SHP77 treated with DMSO at 0.1 percent for 48 hours (cell line): ENCODE measurements at places on chromosomes 3 and 15.

- DNase-seq = no peak
Measured at GRCh38 chr3:58588030-58588614, 10.9 kb upstream of the FAM107A start.

DNA sequence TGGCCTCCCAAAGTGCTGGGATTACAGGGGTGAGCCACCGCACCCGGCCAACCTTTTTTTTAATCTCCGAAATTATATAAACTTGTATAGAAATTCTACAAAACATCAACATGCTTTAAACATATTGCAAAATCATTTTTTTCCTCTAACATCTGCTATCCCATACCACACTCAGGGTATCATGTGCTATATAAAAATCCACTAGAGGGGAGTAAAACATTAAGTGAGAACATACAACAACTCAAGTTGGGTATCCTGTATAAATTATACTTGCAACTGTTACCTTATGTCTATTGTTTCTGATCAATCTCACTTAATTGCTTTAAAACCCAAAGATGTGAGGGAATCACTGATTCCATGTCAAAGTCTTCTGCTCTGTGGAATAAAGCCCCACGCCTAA is 71.9 kb upstream of the FBN1 start:
- no peak for DNase-seq

DNA sequence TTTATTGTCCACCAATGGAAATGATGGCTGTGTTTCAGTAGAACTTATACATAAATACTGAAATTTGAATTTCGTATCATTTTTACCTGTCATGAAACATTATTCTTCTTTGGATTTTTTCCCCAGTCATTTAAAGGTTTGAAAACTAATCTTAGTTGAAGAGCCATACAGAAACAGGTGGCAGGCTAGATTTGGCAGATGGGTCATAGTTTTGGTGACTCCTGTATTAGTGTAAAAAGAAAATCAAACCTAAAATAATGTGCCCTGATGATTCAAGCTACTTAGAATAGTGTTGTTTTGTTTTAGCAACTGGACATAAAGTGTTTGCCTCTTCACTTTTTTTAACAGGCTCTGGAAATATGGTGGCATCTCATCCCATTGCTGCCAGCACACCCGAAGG is 68.9 kb downstream of the SIDT1 start:
- no peak for DNase-seq

DNA sequence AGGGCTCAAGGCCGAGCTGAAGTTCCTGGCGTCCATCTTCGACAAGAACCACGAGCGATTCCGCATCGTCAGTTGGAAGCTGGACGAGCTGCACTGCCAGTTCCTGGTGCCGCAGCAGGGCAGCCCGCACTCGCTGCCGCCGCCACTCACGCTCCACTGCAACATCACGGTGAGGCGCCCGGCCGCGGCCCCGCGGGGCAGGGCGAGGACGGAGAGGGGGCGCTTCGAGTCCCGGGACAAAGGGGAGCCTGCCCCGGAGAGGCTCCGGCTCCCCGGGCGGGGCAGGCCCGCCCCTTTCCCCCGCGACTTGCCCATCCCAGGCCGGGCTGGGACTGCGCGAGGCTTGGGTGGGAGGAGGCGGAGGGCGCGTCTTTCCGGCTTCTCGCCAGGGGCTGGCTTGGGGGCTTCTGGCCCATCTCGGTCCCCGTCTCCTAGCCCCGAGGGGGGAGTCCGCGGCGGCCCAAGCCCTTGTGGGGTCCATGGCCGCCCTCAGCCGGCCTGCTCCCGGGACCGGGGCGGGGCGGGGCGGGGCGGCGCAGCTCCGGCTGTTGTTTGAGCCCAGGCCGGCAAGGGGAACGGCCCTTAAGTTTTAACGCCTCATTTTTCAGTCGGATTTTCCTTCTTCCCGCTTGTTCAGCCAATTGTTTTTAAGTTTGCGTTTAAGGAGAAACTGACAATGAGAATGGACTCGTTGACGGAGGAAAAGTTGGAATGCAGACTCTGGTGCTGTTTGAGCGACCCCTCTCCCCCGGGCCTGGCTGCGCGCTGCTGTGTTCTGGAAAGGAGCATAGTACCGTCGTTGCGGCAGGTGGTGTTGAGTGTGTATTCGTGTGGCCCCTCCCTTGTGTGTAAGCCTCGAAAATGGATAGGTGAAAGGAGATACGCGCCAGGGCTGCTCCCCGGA is 683 bp downstream of the UBE2Q2 start:
- DNase-seq = peak; percentile 47

DNA sequence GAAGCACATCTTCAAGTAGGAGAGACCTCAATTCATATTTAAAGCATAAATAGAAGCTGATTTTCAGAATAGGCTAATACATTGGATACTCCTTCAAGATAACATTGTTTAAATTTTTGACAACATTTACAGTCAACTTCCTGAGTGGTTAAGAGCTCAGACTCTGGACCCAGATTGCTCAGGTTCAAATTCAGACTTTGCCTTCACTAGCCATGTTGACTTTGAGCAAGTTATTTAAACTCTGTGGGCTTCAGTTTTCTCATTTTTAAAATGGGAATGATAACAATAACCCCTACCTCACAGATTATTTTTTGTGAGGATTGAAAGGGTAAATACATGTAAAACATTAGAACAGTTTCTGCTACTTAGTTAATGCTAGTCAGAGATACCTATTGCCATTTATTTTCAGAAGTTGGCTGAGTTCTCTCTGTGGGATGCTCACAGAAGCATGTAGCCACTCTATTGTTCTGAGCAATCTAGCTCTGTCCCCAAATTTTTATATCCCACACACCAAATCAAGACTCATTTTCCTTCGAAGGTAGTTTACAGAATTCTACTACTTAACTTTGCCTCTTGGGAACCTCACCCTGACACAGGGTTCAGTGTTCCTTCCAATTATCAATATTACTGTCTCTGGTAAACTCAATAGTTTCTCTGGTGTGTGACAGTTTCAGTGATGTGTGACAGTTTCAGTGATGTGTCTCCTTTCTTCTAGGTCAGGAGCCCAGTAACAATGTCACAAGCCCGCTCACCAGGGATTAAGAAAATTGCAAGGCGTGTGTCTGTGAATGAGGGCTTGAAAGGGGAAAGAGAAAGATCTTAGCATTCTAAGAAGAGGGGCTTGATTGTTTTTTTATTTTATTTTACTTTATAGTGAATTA is 79.4 kb upstream of the OSTN start:
- no peak for DNase-seq

DNA sequence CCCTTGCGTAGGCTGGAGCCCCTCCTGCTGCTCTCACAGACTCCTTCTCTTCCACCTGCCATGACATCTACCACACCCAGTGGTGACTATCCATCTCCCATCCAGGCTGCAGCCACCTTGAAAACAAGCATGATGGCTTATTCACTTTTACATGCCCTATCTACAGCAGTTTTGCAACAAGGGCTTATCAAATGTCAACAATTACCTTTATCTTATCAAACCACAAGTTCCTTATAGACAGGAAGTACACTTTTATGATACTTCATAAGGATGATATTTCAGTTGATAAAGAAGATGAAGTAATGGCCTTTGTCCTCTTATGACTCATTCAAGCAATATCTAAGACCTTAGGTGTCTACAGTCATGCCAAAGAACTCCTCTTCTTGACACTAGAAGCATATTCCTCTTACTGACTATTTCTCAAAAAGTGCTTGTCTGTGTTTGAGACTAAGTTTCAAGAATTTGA is 125.3 kb upstream of the SPRED1 start:
- no peak for DNase-seq

DNA sequence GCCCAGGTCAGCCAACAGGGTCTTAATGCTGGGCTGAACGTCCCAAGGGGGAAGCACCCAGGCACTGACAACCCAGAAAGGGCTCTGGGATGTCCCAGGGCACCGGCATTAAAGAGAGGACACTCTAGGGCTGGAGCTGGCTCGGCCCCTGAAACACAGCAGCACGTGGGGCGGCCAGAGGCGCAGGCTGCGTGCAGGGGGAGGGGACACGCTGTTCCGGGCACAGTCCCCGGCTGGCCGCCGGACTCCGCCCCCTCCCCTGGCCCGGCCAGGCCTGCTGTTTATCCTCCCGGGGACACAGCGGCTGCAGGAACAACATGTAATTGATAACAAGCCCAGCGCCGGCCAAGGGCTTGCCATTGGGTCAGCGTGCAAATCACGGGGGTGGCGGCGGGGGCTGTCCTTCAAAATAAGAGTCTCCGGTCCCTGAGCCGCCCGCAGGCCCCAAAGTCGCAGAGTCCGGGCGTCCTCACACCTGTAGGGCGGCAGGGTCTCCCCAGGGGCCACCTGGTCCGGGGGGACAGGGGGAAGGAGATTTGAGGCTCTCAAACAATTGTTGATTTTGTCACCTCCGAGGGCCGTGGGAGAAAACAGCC is 1.3 kb downstream of the KLF15 start:
- no peak for DNase-seq

DNA sequence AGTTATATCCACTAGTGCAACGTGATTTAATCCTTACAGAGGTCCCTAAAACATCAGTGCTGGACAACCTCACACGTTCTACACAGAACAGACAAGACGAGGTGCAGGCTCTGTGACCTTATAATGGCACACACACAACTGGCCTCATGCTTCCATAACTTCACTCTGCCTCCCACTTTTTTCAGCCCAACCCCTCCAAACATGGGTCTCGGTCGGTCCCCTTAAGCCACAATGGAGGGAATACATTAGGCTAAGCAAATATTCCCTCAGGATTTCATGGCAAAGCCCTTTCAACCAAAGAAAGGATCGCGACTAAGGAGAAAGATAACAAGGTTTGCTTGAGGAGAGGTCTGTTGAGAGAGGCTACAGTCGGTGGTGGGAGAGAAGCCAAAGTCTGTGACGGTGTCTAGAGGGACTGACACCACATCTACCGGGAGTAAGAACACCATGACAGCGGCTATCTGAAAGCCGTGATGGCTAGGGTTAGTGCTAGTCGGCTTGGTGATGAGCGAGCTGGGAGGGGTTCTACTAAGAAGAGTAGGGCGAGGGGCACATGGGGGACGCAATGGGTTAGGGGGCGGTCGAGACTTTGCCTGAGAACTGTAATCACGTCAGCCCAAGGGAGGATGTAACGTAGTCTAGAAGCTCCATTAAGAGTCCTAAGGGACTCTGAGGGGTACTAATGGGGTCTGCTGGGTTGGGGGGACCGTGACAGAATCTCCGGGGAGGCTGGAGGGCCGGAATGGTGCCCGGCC is 1.0 kb downstream of the MYO9A start:
- no peak for DNase-seq

DNA sequence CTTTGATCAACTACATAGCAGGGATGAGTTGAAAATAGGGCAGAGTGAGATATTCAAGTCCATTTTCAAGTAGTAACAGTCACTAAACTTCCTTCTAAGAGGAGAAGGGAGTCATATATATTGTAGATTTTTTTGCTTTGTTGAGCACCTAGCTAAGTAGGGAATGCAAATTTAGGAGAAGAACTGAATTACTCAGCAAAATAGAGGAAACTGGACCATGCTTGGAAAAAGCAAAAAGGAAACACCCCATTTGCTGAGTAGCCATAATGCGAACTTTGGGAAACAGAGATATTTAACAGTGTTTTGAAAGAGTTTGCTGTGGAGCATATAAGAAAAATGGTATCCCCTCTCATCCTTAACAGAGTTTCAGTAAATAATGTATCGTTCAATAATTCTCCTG is 54.9 kb downstream of the CD200R1L start:
- no peak for DNase-seq

- DNase-seq = no peak
Measured at GRCh38 chr15:61441891-61442290, 212.8 kb upstream of the RORA start.

DNA sequence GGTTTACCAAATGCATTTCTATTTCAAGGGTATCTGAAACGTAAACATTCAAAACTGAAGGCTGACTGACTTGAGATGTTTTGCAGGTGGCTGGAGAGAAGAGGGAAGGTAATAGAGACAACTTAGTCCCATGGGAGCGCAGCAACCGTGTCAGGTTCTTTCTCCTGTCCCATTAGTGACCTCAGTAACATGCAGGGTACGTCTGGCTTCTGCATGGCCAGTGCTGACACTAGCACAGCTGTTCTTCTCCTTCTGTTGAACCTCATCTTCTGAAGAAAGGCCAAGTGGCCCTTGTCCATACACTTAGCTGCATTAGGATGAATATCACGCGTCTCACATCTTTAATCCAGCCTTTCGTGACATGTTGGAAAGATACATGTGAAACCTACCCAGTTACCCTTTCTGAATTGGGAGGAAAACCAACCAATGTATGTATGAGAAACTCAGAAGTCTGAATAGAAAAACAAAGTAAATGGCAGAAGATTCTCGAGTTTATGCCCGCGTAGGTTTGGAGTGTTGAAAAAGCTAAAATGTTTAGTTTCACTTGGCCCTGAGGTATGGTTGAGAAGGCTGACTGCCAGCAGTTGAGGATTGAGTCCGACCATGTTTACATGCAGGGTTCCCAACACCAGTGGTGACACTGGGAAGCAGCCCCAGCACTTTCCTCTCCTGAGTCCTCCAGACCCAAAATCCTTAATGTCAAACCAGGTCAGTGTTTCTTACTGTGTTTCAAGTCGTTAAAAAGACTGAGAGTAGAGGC is 10.3 kb downstream of the NCBP2 start:
- no peak for DNase-seq
